Placental epithelial cell (primary cell): ENCODE measurements at places on chromosomes 5 and 9. TPM values are rescaled to one million over a fixed set of nuclear protein-coding genes. Genes with fewer than 3 reads are reported as not detected.

GFI1B gene
- total RNA-seq, result under 0.01 TPM in 1 of 2 replicates, not detected in the other

SPINK6 gene
- 0.39 TPM in 1 of 2 replicates, not detected in the other for total RNA-seq

IFNA21 gene
- total RNA-seq, result not detected in 2 replicates

ASS1 gene
- 2.4 and 5.5 TPM in 2 replicates for total RNA-seq

GGTA1 gene
- not detected in 2 replicates for total RNA-seq

LHX3 gene
- total RNA-seq, result not detected in 2 replicates

BARX1 gene
- total RNA-seq, result 0.39 TPM in 1 of 2 replicates, not detected in the other
